ENCODE measurements at places on chromosomes 7 and 10.
A peak's percentile ranks its signal among the peaks of the same experiment; 100 is the strongest.

- DNase-seq = no peak
Observed at GRCh38 chr10:74778436-74779094, 47.8 kb upstream of the KAT6B start.

DNA sequence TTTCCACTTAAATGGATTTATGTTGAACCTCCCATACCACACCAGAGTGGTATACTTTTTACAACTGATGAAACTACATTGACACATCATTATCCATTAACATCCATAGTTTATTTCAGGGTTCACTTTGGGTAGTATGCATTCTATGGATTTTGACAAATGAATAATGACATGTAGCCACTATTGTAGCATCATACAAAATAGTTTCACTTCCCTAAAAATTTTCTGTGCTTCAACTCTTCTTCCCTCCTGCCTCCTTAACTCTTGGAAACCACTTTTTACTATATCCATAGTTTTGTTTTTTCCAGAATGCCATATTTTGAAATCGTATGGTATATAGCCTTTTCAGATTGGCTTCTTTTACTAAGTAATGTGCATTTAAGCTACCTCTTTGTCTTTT is 199.5 kb upstream of the TMEM196 start:
- no peak for DNase-seq

- DNase-seq = no peak
Observed at GRCh38 chr7:154795014-154795413, 207.9 kb downstream of the PAXIP1 start.

DNA sequence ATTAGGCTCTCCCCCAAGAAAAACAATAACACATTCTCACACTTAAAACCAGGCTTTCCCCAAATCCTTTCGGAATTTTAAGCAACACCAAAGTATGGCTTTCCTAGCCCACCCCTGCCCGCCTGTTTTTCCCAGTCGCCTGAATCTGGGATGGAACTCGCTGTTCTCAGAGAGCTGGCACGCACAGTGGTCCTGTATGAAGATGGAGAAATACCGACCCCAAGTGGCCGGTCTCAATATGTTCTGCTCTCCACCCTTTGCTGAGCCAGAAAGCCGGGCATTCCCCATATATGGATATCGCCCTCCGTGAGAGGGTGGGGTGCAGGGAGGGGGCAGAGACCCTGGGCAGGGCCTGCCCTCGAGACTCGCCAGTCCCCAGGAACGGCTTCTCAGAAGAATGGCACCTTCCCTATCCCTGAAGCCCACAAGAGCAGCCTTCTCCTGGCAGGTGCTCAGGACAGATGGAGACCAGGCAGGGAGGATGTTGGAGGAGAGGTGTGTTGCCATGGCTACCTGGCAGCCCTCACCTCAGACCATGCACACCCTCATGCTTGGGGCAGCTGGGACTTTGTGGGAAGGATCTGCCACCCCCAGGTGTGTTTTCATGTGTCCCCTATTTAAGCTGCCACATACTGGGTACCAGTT is 3.4 kb downstream of the TACR2 start:
- DNase-seq = no peak

- no peak for DNase-seq
Observed at GRCh38 chr10:46301056-46301645, 14.4 kb downstream of the ANTXRL start.

DNA sequence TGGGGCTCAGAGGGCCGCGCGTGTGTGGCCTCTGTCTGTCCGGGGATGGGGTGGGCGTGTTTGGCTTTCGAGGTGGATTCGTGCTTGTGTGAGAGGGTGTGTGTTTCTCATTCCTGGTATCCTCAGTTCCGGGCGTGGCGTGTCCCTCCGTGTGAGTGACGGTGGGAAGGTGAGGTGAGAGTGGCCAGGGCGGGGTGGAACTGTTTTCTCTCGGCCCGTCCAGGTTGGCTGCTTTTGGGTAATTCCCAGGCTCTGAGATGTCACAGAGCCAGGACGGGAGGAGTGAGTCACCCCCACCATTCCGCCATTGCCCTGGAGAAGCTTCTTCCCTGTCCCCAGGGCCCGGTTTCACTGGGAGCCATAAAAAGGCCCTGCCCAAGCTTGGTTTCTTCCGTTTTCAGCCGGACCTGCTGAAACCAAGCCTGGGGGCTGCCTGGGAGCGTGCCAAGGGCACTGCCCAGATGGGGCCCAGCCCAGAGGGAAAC is 21.3 kb upstream of the CLDN4 start:
- DNase-seq = no peak

GRCh38 chr10:58299580-58299979 is 30.6 kb downstream of the CISD1 start:
- DNase-seq = peak; percentile 20

DNA sequence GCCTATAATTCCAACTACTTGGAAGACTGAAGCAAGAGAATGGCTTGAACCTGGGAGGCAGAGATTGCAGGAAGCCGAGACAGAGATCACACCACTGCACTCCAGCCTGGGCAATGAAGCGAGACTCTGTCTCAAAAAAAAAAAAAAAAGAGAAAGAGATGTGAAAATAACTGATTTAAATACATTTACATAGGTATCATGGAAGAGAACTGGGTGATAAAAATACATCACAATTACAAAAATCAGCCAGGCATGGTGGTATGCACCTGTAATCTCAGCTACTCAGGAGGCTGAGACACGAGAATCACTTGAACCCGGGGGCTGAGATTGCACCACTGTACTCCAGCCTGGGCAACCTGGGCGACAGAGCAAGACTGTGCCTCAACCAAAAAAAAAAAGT is 19.8 kb downstream of the NANOS1 start:
- no peak for DNase-seq

DNA sequence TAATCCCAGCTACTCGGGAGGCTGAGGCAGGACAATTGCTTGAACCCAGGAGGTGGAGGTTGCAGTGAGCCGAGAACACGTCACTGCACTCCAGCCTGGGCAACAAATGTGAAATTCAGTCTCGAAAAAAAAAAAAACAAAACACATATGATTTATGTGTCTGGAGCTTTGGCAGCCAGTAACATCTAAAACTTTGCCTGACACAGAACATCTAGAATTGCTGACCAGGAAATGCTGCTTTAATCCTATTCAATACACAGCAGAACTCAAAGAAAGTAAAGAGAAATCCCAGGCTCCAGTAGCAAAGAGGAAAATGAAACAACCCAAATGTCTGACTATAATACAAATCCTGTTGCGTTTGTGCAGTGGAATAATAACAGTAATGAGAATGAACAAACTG is 4.5 kb upstream of the CCDC6 start:
- DNase-seq = no peak

DNA sequence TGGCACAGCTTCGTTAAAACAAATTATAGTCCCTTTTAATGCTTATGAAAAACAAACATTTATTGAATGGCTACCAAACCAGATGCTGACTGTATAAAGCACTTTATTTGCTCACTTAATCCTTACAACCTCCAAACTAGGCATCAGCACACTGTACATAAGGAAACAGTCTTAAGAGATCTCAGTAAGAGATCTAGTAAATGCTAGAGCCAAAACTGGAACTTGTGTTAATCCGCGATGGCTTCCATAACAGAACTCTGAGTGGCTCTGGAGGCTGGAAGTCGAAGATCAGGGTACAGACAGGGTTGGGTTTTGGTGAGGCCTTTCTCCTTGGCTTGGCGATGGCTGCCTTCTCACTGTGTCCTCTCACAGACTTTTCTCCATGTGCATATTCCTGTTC is 27.0 kb downstream of the PDZD8 start:
- no peak for DNase-seq

- DNase-seq = no peak
Observed at GRCh38 chr7:46490406-46490805, 569.3 kb upstream of the IGFBP3 start.

- no peak for DNase-seq
Observed at GRCh38 chr7:157271991-157272324, 64.8 kb upstream of the DNAJB6 start.

DNA sequence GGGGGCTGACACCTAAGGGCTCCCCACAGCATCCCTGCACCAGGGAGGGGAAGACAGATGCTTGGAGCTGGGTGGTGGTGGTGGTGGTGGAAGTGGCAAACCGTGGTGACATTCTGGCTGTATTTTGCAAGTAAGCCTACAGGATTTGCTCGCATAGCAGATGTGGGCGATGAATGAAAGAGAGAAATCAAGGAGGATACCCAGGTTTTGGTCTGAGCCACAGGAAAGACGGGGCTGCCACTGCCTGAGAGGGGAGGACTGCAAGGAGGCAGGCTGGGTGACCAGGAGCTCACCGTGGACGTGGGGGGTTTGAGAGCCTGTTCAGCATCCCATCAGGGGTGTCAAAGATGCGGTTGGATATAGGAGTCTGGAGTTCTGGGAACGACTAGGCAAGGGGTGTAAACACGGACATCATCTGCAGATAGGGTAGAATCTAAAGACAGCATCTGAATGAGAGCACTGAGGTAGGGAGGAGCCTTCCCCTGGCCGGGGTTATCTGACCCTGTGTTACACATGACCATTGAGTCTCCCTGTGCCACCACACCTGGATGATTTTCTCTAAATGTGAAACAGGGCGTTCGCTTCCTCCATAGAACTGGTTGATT is 49.7 kb downstream of the TSPAN15 start:
- no peak for DNase-seq

DNA sequence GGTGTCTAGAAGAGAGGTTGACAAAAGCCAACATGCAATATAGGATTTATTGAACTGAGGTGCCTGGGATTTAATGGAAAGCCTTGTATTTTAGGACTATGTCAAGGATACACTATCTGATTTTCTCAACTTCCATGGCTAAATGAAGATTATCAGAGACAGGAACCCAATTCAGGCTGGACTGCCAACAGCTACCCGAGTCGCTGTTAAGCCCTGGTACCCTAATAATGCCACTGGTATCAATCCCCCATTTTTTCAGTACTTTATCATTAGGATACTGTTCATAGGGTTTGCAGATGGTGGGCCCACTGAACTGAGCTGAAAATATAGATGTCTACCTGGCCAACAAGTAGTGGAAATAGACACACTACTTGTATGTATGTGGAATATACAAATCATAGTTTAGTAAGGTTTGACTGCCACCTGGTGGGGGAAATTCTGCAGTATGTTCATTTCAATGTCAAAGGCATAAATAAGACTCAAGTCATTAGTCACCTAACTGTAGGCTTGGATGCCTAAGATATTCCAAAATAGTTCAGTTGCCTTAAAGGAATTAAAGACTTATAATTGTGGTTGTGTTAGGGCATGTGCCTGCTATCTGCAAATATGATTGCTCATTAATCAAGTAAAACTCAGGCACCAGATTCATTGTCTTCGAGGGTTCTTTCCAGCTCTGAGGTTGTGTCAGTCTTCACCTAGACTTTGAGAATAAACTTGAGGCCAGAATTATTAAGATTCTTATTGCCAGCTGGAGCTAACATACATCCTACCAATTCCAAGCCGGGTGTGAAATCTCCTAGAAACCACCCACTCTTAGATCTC is 34.1 kb upstream of the NOBOX start:
- no peak for DNase-seq

DNA sequence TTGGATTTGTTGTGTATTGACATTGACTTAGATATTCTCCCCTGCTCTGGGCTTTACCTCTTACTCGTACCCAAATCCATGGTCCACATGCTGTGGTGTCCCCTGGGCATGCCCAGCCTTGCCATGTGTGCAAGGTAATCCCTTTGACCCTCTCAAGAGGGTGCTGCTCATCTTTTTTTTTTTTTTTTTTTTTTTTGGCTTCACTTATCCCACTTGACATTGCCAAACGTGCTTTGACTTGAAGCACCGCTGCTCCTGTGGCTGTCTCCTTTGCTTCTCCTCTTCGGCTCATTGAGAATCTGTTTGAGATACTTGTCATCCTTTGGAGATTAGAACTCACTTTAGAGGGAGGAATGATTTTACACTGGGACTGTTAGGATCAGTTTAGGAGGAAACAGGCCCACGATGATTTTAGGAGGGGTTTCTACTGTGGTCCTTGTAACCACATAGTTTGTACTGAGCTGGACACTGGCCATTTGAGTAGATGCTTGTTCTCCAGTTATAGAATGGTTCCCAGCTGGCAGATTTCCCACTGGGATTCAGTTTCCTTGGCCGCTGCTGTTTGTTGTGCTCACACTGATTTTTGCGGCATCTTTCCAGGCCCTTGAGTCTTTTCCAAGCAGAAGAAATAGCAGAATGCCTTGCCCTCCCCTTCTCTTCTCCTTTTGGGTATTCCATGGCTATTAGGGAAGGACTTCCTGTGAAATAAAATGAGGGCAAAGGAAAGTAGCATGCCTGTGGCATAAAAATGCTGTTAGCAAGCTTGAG is 184.8 kb downstream of the AUTS2 start:
- no peak for DNase-seq

- no peak for DNase-seq
Observed at GRCh38 chr7:13908667-13909397, 80.6 kb downstream of the ETV1 start.

- no peak for DNase-seq
Observed at GRCh38 chr10:130212746-130213145, 76.6 kb downstream of the GLRX3 start.

DNA sequence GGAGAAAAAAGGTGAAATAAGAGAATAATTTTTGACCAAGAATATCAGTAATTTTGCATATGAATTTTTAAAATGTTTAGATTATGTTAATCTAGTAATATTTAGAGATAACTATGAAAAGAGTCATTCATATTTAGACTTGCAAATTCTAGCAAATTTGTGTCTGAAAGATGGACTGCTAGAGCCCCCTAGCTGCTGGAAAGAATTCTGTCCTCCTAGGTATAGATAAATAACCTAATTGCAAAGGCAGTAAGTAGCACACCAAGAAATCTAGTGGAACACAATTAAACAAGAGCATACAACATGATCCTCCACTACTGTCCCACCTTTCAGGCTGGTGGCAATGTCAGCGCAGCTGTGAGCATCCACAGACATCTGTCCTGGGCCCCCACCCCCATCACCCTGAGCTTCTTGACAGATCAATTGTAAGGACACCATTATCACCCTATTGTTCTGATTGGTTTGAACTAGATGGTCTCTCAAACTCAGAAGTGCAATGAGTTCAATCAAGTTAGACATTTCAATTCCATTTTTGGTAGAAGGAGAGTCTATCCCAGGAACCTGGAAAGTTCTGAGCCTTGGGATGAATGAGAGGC is 15.0 kb upstream of the GFRA1 start:
- DNase-seq = no peak

DNA sequence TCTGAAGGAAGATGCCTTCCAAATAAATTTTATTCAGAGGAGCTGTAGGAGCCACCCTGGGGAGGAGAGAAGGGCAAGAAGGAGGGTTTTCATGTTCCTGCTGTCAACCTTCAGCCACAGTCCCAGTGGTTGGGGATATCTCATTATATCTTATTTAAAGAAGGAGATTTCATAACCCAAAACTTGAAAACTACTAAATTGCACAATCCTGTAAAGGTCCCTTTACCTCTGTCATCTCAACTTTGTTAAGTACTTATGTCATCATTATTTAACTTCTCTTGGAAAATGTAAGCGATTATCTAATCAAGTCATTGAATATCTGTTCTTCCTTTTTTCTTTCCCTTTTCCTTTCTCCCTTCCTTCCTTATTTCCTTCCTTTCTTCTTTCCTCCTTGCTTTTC is 794.5 kb upstream of the IGFBP3 start:
- no peak for DNase-seq

GRCh38 chr7:86916277-86916825 is 143.1 kb downstream of the ELAPOR2 start:
- no peak for DNase-seq

GRCh38 chr10:69220507-69220906 is 375 bp downstream of the HKDC1 start:
- DNase-seq = no peak

GRCh38 chr7:43201912-43202311 is 89.5 kb downstream of the HECW1 start:
- DNase-seq = no peak

GRCh38 chr10:92931597-92931996 is 83.3 kb downstream of the EXOC6 start:
- no peak for DNase-seq
